CD4-positive, alpha-beta T cell treated with Interleukin-1 beta for 1 hour (primary cell): ENCODE measurements at places on chromosomes 6 and 20.

DNA sequence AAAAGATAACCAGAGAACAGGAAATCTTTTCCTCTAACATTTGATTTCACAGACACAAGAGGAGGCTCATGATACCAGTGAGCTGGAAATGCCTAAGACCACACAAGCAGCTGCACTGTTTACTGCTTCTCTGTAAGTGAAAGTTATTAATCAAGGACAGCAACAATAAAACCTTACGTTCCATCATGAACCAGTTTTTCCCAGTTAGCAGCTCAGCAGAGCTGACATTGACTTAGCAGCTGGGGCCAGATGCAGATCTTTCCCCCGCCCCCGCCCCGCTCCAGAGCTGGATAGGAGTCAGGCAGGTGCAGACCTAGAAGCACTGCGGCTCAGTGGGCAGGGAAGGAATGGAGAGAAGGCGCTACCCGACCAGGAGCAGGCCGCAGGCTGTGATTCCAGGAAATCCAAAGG, 275.2 kb downstream of the GMDS start:
- no peak for DNase-seq

DNA sequence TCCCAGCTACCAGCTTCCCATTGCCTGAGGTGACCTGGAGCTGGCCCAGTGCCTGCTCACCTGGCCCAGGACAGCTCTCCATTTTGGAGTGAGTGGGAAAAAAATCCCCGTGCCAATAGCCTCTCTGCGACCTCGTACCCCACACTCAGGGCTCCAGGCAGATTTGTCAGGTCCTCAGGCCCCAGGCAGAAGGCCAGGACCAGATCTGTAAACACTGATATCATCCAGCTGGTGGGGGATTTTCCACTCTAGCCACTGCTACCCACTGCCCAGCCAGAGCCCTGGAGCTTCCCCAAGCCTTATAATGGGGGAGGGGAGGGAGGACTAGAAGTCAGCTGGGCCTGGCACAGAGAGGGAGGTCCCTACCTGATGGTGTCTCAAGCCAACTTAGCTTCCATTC, 1.3 kb upstream of the PGC start:
- DNase-seq: no peak

DNA sequence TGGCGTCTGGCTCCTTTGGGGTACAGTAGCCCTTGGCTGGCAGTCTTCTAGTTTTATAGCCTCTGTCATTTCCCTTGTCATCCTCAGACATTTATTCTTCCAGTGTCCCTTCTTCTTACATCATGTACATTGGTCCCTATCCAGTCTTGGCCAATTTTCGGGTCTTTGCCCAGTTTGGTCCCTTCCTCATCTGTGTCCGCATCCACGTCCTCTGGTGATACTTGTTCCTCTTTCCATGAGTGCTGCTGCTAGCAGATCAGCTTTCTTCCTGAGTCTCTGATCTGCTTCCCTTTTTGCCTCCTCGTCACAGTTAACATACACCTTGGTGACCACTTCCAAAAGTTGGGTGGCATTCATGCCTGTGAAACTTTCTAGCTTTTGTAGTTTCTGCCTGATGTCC, 86.2 kb upstream of the GPR6 start:
- peak; percentile 37 for DNase-seq

DNA sequence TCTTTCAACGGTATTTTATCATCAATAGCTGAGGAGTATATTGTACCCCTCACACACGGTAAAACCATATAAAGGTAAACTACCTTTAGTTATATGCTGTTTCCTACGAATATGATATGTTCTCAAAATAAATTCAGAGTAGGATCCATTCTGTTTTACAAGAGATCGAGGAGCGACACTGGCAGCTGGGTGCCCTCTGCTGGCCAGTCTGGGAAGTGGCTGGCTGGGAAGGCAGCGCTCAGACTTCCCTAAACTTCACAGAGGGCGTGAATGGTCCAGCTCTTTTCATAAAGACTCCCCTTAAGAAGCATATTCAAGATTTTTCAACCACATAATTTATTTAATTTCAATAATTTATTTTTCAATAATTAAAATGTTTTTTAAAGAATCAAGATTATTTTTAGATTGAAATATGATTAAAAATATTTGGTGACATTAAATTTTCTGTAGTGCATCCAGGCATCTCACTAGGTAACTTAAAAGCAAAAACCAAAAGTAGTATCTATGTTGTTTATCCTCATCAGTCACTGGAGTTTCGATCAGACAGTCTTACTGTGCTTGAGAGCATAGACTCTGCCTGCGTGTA, 187.5 kb upstream of the PDE10A start:
- DNase-seq: peak; percentile 35

DNA sequence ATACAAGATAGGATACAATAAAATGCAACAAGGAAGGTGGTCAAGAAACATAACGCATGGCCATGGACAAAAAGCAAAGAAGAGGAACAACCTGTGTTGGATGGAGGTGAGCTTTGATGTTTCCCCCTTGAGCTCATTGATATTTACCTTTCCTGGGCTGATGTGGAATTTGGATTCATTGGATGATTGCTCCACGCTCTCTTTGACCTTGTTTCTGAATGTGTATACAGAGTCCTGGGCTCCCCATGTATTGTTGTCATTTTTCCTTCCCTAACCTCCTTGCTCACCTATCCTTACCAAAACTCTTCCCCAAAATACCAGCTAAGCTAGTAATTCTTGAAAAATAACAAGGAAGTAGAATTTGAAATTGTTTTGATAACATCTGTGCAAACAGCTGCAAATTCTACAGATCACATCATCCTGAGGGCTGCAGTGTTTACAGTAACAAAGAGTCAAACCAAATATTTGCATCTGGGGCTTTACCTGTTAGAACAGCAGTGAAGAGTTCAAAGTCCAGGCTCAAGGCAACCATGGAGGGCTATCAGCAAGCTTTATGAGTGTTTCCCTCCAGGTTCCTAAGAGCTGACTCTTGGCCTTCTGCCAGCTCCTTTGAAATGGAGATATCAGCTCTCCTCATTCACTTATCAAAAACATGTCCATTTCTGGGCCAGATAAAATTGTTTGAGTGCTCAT, 214.3 kb upstream of the MARCKS start:
- DNase-seq: no peak

DNA sequence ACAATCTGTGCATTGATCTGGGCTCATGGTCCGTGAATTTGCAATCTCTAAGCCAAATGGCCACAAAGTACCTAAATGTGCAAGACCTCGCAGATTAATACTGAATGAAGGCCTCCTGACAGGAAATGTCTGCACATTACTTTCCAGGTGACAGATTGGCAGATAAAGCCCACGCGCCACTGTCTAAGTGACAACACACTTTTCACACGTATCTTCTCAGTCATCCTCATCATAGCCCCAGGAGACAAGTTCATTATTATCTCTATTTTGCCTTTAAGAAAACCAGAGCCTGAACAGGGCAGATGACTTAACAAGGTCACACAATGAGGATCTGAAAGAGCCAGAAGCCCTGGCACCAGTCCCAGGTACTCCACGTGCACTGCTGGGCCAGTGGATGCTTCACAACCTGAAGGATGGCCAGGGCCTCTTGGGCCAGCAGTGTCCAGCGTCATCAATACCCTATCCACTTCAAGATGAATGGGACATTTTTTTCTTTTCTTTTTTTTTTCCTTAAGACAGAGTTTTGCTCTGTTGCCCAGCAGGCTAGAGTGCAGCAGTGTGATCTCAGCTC, 266.3 kb downstream of the PTPRT start:
- DNase-seq: no peak

DNA sequence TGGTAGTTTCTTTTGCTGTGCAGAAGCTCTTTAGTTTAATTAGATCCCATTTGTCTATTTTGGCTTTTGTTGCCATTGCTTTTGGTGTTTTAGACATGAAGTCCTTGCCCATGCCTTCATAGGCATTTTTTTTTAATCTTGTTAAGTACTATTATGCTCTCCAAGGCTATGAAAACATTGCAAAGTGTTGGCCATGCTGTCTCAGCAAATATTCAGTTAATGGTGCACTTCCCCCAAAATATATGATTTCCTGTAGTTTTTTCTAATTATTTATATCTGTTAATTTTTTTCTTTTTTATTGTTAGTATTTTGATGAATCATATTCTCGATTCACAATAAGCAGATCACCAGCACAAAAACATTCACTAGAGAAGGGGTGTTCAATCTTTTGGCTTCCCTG, 806.1 kb upstream of the FLRT3 start:
- DNase-seq: no peak

DNA sequence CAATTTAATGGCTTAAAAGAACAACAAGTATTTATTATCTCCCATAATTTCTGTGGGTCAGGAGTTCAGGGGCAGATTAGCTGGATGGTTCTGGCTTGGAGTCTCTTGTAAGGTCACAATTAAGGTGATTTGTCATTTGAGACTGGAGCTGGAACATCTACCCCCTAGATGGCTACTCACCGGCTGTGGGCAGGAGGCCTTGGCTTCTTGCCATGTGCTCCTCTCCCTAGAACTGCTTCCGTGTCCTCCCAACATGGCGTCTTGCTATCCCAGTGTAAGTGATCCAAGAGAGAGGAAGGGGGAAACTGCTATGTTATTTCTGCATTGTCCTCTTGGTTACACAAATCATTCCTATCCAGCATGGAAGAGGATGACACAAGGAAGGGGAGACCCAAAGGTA, 210.2 kb upstream of the ECI2 start:
- no peak for DNase-seq

DNA sequence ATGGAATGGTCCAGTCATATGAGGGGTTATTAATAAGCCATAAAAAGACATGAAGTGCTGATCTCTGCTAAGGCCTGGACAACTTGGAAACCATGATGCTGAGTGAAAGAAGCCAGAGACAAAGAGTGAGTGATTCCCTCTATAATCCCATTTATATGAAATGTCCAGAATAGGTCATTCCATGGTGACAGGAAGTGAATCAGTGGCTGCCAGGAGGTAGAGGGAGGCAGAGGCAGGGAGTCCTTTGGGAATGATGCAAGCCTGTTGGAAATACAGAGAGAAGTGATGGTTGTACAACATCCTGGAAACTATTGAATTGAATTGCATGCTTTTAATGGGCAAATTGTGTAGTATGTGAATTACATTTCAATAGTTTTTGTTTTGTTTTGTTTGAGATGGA, 26.4 kb downstream of the ANKRD60 start:
- DNase-seq: no peak

GRCh38 chr20:31709939-31710338, 12.7 kb downstream of the BCL2L1 start:
- DNase-seq: no peak

DNA sequence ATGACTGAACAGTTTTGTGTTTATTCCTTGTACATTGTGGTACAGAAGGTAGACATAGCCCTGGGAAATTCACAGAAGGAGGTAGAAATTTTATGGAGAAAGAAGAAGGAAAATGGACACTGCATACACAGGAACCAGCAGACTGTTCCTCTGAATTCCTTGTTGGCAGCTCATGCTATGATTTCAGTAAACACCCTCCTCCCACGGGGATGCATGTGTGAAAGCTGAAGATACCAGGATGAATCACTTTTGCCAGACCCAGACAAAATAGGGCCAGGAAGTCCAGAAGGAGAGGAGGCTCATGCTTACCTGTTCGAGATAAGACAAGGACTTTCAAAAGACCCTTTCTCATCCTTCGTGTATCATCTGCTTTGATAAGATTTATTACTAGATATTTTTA, 110.3 kb upstream of the GGTLC1 start:
- no peak for DNase-seq

- DNase-seq: no peak
Observed at GRCh38 chr6:136989571-136990241, 55.1 kb downstream of the IL20RA start.

- DNase-seq: no peak
Observed at GRCh38 chr6:170282512-170283158, 8.2 kb downstream of the DLL1 start.

GRCh38 chr20:56933331-56933698, 304.2 kb downstream of the TFAP2C start:
- no peak for DNase-seq

GRCh38 chr6:130934848-130935585, 107.8 kb downstream of the SMLR1 start:
- DNase-seq: no peak

GRCh38 chr6:109002051-109002697, 92.5 kb downstream of the SESN1 start:
- DNase-seq: no peak

GRCh38 chr20:45341939-45342854, 6.0 kb downstream of the SDC4 start:
- DNase-seq: no peak

DNA sequence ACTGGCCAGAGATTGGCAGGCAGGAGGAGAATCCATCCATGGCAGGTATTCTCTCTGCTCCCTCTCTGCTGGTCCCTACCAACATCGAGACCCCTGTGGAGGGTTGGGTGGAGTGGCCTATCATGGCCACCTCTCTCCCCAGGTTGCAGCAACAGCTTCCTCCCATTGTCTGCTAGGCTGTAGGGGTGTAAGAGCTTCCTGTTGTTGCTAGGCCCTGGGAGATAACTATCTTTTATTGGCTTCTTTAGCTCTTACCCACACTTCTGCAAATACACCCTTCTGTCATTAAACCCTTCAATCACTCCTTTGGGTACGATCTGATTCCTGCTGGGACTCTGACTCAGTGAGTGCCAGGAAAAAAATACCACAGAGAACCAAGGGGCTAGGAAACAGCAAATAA, 66.6 kb upstream of the FAM184A start:
- DNase-seq: no peak

GRCh38 chr6:109241199-109241598, 141.1 kb downstream of the CD164 start:
- DNase-seq: no peak

- no peak for DNase-seq
Observed at GRCh38 chr6:100455230-100456124, 9.2 kb downstream of the SIM1 start.

DNA sequence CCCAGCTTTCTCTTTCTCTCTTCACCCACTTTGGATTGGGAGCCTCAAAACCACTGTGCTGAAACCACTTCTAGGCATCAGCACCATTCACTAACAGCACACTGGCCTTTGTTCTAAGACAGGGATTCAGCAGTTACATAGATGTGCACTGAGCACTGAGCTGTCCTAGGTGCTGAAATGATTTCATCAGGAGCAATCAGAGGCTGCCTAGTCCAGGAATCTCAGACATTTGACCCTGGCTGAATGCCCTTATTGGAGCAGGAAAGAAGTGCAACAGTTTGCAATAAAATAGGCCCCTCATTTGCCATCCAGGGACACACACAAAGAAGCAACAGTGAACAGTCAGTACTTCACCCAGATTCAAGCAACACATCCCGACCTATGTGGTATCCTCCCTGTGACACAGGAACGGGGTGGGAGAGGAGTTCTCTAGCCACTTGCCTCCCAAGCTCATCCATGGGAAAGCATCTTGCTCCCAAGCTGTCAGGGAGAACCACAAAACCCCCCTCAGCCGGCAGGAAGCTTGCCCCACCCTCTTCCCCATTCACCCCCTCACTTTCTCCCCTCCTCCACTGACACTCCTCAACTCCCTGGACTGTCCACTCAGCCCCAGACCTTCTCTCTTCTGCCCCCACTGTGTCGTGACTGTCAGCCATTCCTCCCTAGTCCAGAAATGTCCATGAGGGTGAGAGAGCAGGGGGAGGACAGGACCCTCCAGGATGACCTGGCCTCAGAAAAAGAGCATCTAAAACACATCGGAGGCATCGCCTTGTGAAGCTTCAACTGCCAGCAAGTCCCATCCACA, 304.4 kb downstream of the PREX1 start:
- DNase-seq: no peak

- DNase-seq: peak; percentile 9
Observed at GRCh38 chr20:49620364-49621240, 52.7 kb upstream of the PTGIS start.

GRCh38 chr20:20233041-20233514, 134.8 kb upstream of the INSM1 start:
- no peak for DNase-seq

GRCh38 chr20:45822857-45823256, 4.3 kb downstream of the TNNC2 start:
- DNase-seq: no peak

- no peak for DNase-seq
Observed at GRCh38 chr20:15582146-15582760, 991.0 kb downstream of the KIF16B start.
